ENCODE measurements at places on chromosomes 1 and 21.

DNA sequence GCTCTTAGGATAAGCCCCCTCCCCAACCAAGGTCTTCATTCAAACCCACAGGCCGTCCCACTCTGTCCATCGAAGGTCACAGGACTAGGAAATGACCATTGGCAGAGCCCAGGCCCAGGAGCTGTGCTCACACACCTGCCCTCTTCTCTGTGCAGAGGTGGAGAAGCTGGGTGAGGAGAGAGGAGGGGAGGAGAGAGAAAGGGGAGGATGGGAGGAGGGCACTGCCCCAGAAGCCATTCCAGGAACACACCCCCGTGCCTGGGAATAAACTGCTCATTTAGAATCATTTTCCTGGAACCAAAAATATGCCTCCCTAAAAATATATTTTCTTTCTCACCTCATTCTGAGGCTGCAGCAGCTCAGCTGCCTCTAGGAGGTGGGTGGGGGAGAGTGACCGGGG lies 6.4 kb upstream of the SDC3 start:
- DNase-seq: no peak

- no peak for DNase-seq
These were observed 26.8 kb downstream of the SLC19A1 start for GRCh38 chr21:45515241-45516061.

DNA sequence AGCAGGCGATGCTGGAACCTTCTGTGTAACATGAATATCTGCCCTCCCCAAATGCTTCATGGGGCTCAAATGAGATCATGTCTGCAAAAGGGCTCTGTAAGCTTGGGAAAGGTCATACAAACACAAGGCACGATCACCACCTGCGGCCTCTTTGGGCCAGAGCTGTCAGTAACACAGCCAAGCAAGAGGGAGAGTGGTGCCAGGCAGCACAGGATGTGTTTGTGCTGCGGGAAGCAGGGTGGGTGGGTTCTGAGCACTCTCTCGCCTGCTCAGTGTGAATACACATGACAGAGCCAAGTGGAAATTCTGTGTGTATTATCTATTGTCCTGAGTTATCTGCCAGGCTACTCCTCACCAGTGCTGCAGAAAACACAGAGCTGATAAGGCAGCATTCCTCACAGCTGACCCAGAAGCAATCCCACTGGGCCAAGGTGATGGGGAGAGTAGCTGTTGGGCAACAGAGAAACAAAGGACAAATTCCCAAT lies 101.2 kb downstream of the LAMC2 start:
- DNase-seq: no peak

GRCh38 chr21:14251336-14251735 lies 35.4 kb downstream of the RBM11 start:
- DNase-seq: no peak

- DNase-seq: no peak
These were observed 21.5 kb downstream of the PANK4 start for GRCh38 chr1:2504949-2505272.

DNA sequence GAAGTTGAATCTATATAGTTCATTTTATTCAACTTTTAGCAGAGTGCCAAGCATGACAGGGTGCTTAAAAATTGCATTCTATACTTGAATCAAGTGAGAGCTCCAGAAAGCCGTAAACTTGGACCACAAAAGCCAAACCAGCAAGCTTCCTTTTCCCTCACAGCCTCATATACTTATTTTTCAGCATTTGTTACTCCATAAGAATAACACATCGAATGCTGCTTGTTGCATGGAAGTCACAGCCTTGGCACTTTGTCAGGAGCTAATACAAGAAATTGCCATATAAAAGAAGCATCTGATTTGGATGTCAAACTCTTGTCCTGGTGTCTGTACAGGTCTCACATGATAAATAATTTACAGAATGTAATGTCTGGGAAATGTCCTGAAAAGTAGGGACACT lies 87.4 kb downstream of the PLXNA2 start:
- no peak for DNase-seq

DNA sequence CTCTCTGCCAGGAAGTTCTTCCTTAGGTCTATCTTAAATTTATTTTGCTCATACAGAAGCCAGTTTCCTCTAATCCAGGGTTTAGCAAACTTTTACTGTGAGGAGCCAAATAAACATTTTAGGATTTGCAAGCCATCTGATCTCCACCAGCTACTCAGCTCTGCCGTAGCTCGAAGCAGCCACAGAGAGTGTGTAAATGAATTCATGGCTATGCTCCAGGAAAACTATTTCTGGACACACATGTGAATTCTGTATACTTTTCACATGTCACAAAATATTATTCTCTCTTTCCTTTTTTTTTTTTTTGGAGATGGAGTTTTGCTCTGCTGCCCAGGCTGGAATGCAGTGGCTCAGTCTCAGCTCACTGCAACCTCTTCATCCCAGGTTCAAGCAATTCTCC lies 13.4 kb upstream of the AGTRAP start:
- DNase-seq: no peak

GRCh38 chr1:55877437-55878232 lies 662.5 kb upstream of the USP24 start:
- DNase-seq: no peak

DNA sequence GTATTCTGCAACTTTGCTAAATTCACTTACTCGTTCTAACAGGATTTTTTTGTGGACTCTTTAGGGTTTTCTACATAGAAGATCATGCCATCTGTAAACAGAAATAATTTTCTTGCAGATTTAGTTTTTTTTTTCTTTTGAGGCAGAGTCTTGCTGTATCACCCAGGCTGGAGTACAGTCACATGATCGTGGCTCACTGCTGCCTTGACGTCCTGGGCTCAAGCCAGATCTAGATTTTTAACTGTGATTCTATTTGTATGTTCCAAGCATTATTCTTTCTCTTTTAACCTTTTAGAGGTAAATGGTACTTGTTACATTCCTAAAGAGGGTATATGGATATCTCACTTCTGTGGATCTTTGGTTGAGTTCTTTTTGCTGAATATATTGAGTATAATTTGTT lies 18.6 kb downstream of the FABP3 start:
- DNase-seq: no peak

GRCh38 chr1:77659879-77660593 lies 22.4 kb downstream of the ZZZ3 start:
- DNase-seq: no peak

Measured in NCI-H1092 treated with DMSO at 0.1 percent for 48 hours (cell line).